ENCODE measurements at places on chromosomes 6 and 20.

DNA sequence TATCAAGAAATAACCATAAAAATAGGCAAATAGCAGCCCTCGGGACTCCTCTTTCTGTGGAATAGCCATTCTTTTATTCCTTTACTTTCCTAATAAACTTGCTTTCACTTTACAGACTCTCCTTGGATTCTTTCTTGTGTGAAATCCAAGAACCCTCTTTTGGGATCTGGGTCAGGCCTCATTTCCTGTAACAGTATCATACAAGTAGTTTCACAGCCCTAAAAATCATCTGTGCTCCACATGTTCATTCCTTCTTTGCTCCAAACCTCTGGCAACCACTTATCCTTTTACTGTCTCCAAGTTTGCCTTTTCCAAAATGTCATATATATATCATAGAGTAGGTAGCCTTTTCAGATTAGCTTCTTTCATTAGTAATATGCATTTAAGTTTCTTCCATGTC lies 13.5 kb upstream of the NT5E start:
- H3K27ac ChIP-seq: no peak overlapping the region
- H3K27me3 ChIP-seq: no peaks in the 10 kb centered on the region
- no peaks in the 10 kb centered on the region for H3K36me3 ChIP-seq
- H3K4me1 ChIP-seq: no peaks in the 10 kb centered on the region
- DNase-seq: no peak

DNA sequence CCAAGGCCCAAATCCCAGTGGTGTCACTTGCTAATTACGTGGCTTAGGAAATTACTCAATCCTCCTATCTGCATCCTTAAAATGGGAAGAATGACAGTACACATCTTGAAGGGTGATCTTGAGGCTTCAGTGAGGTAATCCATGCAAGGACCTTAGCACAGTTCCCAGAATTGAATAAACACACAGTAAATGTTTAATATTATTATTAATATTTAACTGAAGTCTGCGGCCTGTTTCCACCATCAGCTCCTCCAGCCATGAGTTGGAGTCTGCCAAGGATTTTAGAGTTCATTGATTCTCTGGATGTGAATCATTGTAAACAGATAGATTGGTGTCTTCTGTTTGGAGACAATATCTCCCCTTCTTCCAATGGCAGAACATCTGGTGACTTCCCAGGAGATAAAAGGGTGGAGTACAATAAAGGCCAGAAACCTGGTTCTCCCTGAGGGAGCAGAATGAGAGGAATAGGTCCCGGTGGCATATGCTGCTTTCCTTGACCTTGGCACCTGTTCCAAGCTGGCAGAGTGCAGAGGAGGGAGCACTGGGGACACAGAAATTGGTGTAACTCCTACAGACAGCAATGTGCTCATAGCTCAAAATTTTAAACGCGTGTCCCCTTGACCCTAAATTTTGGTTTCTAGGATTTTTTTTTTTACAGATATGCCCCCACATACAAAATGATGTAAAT lies 25.4 kb downstream of the UNC5CL start:
- no peaks in the 10 kb centered on the region for H3K4me1 ChIP-seq
- no peaks in the 10 kb centered on the region for H3K36me3 ChIP-seq
- DNase-seq: no peak
- no peaks in the 10 kb centered on the region for H3K27me3 ChIP-seq

DNA sequence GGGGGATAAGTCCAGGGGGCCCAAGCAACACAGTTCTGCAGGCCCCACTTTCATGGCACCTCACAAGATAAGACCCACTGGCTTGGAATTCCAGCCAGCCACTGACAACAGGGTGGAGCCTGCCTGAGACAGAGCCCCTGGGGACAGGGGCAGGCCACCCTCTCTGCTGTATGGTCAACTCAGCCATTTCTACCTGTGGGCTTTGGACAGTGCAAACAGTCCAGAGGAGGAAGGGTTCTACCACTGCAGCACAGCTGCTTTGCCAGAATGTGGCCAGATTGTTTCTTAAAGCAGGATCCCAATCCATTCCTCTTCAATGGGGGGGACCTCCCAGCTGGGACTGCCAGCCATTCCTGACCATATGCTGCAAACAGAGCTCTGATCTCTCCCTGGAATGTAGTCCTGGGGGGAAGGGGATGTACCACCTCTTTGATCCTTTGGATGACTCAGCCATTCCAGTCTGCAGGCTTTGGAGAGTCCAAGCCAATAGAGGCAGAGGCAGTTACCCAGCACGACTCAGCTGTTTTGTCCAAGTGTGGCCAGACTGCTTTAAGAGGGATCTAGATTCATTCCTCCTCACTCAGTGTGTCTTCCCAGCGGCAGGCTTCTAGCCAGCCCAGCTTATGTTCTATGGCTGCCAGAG lies 842.2 kb downstream of the EPHA7 start:
- H3K4me1 ChIP-seq: no peaks in the 10 kb centered on the region
- no peak overlapping the region for H3K27ac ChIP-seq
- no peaks in the 10 kb centered on the region for H3K36me3 ChIP-seq
- DNase-seq: no peak
- no peak overlapping the region for H3K4me3 ChIP-seq

- no peaks in the 10 kb centered on the region for H3K27me3 ChIP-seq
- no peak for DNase-seq
- H3K4me3 ChIP-seq: no peak overlapping the region
- no peaks in the 10 kb centered on the region for H3K4me1 ChIP-seq
- H3K36me3 ChIP-seq: no peaks in the 10 kb centered on the region
- H3K27ac ChIP-seq: no peak overlapping the region
Measured at GRCh38 chr6:170003027-170003426, 251.6 kb downstream of the ERMARD start.

DNA sequence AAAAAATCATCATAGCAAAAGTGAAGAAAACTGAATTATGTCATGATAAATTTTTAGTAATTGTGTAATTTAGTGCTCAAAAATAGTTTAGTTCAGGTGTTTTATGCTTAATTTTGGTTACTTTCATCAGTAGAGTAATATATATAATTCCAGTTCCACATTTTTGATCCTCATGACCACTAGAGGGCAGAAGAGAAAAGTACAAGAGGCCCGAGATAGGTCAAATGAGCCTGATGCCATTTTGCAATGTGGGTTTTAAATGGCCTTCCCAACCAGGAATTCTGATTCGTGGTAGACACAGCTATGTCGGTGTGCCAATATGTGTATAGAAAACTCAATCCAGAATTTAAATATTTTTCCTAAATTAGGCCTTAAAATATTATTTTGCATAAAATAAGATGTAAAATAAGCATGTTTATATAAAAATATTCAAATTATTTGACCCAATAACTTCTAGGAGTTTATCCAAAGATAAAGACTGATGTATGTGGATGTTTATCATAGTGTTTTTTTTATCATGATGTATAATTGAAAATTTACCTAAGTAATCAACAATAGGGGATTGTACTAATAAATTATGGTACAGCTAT lies 159.7 kb upstream of the RPS6KA2 start:
- no peak for DNase-seq
- no peak overlapping the region for H3K4me3 ChIP-seq
- no peaks in the 10 kb centered on the region for H3K4me1 ChIP-seq
- H3K27ac ChIP-seq: no peak overlapping the region
- H3K36me3 ChIP-seq: no peaks in the 10 kb centered on the region

- H3K27me3 ChIP-seq: no peaks in the 10 kb centered on the region
- DNase-seq: no peak
- no peak overlapping the region for H3K4me3 ChIP-seq
- no peaks in the 10 kb centered on the region for H3K36me3 ChIP-seq
- H3K27ac ChIP-seq: no peak overlapping the region
Measured at GRCh38 chr6:43383021-43383667, 13.7 kb upstream of the ZNF318 start.

- H3K4me1 ChIP-seq: peaks cover 23% of the 10 kb centered on the region
- no peaks in the 10 kb centered on the region for H3K36me3 ChIP-seq
- no peak overlapping the region for H3K4me3 ChIP-seq
- H3K27ac ChIP-seq: peak overlapping the region; percentile 81
Measured at GRCh38 chr6:109894181-109894580, 83.9 kb upstream of the GPR6 start.

- H3K27me3 ChIP-seq: peaks cover 96% of the 10 kb centered on the region
- no peak for DNase-seq
- no peaks in the 10 kb centered on the region for H3K36me3 ChIP-seq
- H3K4me1 ChIP-seq: no peaks in the 10 kb centered on the region
Measured at GRCh38 chr20:46102940-46103339, 13.2 kb upstream of the NCOA5 start.

- no peak overlapping the region for H3K4me3 ChIP-seq
- DNase-seq: no peak
- no peaks in the 10 kb centered on the region for H3K36me3 ChIP-seq
- no peak overlapping the region for H3K27ac ChIP-seq
- H3K4me1 ChIP-seq: no peaks in the 10 kb centered on the region
Measured at GRCh38 chr20:61230166-61230565, 21.9 kb upstream of the CDH4 start.

- no peaks in the 10 kb centered on the region for H3K36me3 ChIP-seq
- no peak overlapping the region for H3K4me3 ChIP-seq
- H3K27me3 ChIP-seq: peaks cover 20% of the 10 kb centered on the region
- no peak for DNase-seq
- H3K27ac ChIP-seq: no peak overlapping the region
- H3K4me1 ChIP-seq: no peaks in the 10 kb centered on the region
Measured at GRCh38 chr6:137610702-137611101, 116.5 kb upstream of the OLIG3 start.

DNA sequence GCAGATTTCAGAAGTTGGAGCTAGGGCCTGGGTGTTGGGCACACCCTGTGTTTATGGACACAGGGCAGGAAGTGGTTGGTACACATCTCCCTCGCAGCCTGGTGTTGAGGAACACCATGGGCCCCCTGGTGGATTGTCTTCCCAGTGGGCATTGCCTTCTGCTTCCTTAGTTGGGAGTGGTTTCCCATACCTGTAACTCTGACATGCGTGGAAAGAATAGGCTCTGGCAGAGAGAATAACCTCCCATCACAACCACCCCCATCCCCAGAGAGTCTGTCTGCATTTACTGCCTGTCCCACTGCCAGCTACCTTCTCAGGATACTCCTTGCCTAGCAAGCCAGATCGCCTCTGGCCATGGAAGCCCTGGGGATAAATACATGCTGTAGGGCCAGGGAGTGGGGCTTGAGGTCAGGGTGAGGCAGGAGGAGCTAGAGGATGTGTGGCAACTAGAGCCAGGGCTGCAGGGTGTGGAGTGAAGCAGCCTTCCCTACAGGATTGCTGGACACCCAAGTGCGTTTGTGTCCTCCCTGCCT lies 14.7 kb downstream of the LRRC73 start:
- H3K27ac ChIP-seq: peak overlapping the region; percentile 68
- peaks cover 34% of the 10 kb centered on the region for H3K36me3 ChIP-seq
- H3K4me1 ChIP-seq: peaks cover 52% of the 10 kb centered on the region

GRCh38 chr6:130715058-130715457 lies 112.1 kb upstream of the SMLR1 start:
- DNase-seq: no peak
- no peaks in the 10 kb centered on the region for H3K36me3 ChIP-seq
- no peaks in the 10 kb centered on the region for H3K4me1 ChIP-seq
- no peak overlapping the region for H3K4me3 ChIP-seq
- no peaks in the 10 kb centered on the region for H3K27me3 ChIP-seq
- no peak overlapping the region for H3K27ac ChIP-seq

GRCh38 chr6:43736211-43736786 lies 33.7 kb upstream of the VEGFA start:
- no peak for DNase-seq
- no peak overlapping the region for H3K4me3 ChIP-seq
- no peak overlapping the region for H3K27ac ChIP-seq
- peaks cover 7% of the 10 kb centered on the region for H3K4me1 ChIP-seq
- H3K27me3 ChIP-seq: no peaks in the 10 kb centered on the region

DNA sequence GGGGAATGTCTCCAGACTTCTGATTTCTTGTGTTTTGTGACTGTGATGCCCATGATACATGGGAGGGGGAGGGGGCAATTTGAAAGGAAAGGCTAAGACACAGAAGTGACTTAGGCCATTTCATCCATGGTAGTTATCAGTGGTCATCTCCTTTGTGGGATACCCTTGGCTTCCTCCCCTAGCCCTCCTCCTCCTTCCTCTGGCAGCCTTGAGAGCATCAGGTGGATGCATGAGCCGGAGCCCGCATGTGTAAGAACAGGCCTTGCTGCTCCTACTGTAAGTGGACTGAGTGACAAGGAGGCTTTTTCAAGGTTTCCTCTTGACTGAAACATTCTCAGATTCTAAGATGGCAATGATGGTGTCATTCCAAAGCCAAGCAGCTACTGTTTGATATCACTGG lies 874 bp downstream of the CD83 start:
- DNase-seq: no peak
- H3K36me3 ChIP-seq: no peaks in the 10 kb centered on the region
- peak overlapping the region; percentile 63 for H3K4me3 ChIP-seq

DNA sequence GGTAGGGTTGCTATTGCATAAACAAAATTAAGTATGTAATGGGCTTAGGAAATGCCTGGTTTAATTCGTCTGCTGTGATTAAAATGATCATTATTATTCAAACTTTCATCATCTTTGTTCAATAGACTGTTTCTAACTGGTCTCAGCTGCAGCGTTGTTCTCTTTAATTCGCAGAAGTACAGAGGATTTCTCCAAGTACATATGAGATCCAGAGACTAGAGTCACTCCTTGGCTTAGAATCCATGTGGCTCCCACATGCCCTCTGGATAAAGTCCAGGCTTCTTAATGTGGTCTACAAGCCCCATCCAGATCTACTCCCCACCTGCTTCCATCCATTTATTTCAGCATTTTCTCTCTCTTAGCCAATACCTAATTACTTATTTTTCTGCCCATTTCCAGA lies 1.1 kb upstream of the ZBTB24 start:
- peaks cover 19% of the 10 kb centered on the region for H3K36me3 ChIP-seq
- H3K4me3 ChIP-seq: no peak overlapping the region
- H3K4me1 ChIP-seq: peaks cover 30% of the 10 kb centered on the region
- H3K27ac ChIP-seq: peak overlapping the region; percentile 89
- H3K27me3 ChIP-seq: no peaks in the 10 kb centered on the region

DNA sequence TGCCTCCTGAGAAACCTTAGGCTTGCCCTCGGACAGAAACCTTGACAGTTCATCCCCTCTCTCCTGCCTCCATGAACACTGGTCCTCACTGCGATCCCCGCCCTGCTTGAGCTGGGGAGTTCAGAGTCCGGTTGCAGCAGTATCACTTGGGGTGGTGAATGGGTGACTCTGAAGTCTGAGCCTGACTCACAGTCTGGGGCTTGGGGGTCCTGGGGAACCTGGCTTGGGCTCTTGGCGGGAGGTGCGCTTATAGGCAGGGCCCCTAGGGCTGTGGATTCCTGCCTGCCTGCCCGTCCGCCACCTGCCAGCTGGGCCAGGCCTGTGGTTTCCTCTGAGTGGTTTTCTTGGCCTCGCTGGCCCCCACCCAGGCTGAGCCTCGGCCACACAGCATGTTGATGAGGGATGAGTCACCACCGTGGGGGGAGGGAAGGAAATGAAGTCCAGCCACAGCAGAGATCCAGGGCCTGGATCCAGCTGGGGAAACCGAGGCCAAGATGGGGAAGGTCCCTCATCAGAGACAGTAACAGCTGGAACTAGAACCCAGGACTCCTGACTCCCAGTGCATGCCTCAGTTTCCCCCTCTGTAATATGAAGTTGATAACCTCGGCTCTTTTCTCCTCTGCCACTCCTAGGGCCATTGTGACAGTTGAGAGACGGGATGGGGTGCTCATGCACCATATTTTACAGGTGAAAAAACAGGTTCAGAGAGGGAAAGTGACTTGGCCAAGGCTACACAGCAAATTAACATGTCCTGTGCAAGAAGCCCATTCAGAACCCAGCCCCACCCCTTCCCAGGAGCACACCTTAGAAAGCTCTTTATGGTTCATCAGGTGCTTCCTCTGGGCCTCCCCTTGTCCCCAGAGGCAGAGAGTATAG lies 9.2 kb downstream of the FOXS1 start:
- no peaks in the 10 kb centered on the region for H3K27me3 ChIP-seq
- no peak overlapping the region for H3K4me3 ChIP-seq
- no peak for DNase-seq
